Naive thymus-derived CD8-positive, alpha-beta T cell (primary cell): ENCODE measurements at places on chromosomes 5 and 9. TPM values are rescaled to one million over a fixed set of nuclear protein-coding genes. Genes with fewer than 3 reads are reported as not detected.

GRCh38 chr5:61180886-61181285, 18.6 kb upstream of the SMIM15 start:
- H3K27ac ChIP-seq = no peak overlapping the region
- H3K27me3 ChIP-seq = no peaks in the 10 kb centered on the region
- no peak for DNase-seq
- H3K4me3 ChIP-seq = no peak overlapping the region
- H3K4me1 ChIP-seq = peaks cover 8% of the 10 kb centered on the region

- H3K36me3 ChIP-seq = peaks cover 12% of the 10 kb centered on the region
- H3K27me3 ChIP-seq = no peaks in the 10 kb centered on the region
- H3K4me1 ChIP-seq = no peaks in the 10 kb centered on the region
- no peak overlapping the region for H3K27ac ChIP-seq
- no peak overlapping the region for H3K4me3 ChIP-seq
Observed at GRCh38 chr9:114021578-114021977, 56.5 kb downstream of the AMBP start.

DNA sequence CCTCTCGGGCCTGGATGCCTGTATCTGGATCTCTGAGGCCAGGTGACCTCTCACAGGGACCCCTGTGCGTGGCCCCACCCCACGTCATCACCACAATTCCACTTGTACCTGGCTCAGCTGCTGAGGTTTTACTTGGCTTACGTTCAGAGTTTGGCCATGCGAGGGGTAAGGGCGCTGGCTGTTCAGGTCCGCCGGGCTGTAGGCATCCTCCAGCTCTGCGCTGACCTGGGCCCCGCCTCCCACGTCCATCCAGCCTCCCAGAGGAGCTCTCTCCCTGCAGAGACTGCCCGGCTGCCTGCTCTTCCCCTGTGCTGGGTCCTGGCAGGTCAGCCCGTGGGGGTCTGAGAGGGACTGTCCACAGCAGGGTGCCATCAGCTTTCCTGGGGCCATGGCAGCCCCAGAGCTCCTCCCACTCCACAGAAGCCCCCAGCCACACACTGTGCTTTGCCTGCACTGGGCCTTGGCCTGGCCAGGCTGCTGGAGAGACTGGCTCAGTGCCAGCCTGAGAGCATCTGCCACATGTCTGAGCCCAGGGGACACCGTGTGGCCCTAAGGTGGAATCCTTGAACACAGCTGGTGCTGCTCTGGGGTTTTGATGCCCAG, 43.6 kb downstream of the SLC6A3 start:
- no peaks in the 10 kb centered on the region for H3K4me1 ChIP-seq
- DNase-seq = no peak
- H3K36me3 ChIP-seq = no peaks in the 10 kb centered on the region
- H3K27ac ChIP-seq = no peak overlapping the region

- no peak overlapping the region for H3K4me3 ChIP-seq
- no peaks in the 10 kb centered on the region for H3K4me1 ChIP-seq
- H3K36me3 ChIP-seq = no peaks in the 10 kb centered on the region
- DNase-seq = no peak
Observed at GRCh38 chr5:158288272-158288657, 429.3 kb upstream of the CLINT1 start.

- no peaks in the 10 kb centered on the region for H3K36me3 ChIP-seq
- no peak overlapping the region for H3K27ac ChIP-seq
- DNase-seq = no peak
Observed at GRCh38 chr9:35518225-35518821, 28.4 kb downstream of the RUSC2 start.

DNA sequence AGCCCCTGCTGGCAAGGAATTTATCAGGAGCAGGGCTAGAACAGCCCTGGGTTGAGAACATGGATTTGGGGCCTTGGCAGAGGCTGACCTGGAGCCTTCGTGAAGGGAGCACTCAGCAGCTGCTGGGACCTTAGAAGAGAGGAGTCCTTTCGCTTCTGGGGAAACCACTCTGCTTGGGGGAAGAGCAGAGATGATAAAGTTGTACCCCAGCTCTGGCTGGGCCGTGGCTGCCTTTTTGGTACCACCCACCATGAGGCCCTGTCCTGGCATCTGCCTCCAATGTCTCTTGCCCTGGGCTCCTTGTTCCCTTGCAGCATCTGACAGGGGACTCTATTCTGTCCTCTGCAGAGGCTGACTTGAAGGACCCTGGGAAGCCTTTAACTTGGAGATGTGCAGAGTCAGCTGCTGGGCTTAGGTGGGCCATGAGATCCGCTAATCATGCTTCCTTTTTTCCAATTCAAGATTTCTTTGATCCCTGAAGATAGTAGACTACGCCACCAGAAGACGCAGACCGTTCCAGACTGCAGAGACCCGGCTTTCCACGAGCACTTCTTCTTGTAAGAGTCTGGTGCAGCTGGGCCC, 20.2 kb downstream of the RGS3 start:
- no peaks in the 10 kb centered on the region for H3K36me3 ChIP-seq

- H3K4me1 ChIP-seq = peaks cover 44% of the 10 kb centered on the region
- DNase-seq = no peak
- H3K36me3 ChIP-seq = no peaks in the 10 kb centered on the region
- H3K27me3 ChIP-seq = no peaks in the 10 kb centered on the region
- H3K4me3 ChIP-seq = peak overlapping the region; percentile 98
Observed at GRCh38 chr9:122827761-122828093, 661 bp downstream of the PDCL start.

DNA sequence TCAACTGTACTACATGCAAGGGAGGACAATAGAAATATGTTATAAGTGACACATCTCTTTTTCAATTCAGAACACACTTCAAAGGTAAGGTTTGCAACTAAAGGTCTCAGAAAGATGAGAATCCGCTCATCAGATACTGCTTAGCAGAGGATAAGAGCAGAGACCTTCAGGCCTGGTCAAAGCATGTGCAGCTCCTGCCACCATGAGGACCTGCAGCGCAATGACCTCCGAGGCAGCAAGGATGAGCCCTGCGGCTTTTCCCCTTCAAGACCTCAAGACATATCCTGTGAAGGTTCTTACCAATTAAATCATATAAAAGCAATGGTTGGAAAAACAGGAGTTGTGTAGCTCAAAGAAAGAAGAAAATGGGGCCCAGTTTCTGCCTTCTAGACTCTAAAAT, 135.8 kb downstream of the TRIM36 start:
- H3K27me3 ChIP-seq = no peaks in the 10 kb centered on the region
- no peak overlapping the region for H3K4me3 ChIP-seq
- no peak for DNase-seq
- no peaks in the 10 kb centered on the region for H3K36me3 ChIP-seq

GRCh38 chr9:122190597-122191381, 31.1 kb downstream of the MORN5 start:
- no peaks in the 10 kb centered on the region for H3K27me3 ChIP-seq
- no peaks in the 10 kb centered on the region for H3K4me1 ChIP-seq
- no peaks in the 10 kb centered on the region for H3K36me3 ChIP-seq

DNA sequence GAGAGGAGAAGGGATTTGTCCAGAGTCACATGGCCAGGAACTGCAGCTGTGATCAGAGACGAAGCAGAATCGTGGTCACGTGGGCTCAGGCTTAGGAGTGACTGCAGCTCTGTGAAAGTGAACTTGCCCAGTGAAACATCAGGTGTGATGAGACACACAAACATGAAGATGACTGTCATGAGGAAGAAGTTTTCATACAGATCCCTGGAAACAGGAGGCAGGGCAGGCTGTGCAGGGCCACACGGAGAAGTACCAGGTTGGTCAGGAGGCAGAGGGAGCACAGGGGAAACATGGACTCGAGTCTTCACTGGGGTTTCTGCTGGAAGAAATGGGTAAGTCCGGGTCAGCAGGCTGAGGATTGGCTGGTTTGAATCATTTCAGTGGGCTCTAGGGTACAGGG, 64.1 kb downstream of the BARX1 start:
- no peak for DNase-seq
- no peaks in the 10 kb centered on the region for H3K4me1 ChIP-seq
- H3K27ac ChIP-seq = no peak overlapping the region
- no peaks in the 10 kb centered on the region for H3K27me3 ChIP-seq

DNA sequence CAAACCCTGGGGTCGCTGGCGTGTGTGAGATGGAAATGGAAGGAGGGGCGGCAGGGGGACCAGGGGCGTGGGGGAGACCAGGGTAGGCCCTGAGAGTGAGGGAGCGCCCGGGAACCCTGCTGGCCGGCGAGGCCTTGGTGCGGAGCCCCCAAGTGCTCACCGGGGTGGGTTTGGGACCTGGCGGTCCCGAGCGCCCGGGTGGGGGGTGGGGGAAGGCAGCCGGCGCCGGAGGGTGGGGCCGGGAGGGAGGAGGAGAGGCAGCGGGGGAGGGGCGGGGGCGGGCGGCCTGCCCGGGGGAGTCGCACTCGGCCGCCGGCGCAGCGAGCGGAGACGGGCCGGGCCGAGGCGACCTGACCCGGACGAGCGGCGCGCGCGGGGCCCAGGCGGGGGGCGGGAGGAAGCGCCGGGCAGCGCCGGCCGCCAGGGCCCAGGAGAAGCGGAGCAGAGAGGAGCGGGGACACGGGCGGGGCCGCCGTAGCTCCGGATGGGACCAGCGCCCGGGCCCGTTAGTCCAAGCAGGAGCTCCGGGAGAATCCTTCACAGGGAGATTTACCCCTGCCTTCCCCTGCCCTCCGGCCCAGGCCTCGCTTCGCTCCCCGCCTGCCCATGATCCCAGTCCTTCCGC, at the start of gene NPR2:
Gene NPR2, plus strand, starts transcription at position 295 of the 625 bp plus-strand sequence. CDS start 818 bp downstream, outside the sequence.
- peaks cover 25% of the 10 kb centered on the region for H3K36me3 ChIP-seq
- no peak within 1 kb of the TSS for H3K27ac ChIP-seq
- DNase-seq = no peak
- H3K4me3 ChIP-seq = no peak within 1 kb of the TSS

DNA sequence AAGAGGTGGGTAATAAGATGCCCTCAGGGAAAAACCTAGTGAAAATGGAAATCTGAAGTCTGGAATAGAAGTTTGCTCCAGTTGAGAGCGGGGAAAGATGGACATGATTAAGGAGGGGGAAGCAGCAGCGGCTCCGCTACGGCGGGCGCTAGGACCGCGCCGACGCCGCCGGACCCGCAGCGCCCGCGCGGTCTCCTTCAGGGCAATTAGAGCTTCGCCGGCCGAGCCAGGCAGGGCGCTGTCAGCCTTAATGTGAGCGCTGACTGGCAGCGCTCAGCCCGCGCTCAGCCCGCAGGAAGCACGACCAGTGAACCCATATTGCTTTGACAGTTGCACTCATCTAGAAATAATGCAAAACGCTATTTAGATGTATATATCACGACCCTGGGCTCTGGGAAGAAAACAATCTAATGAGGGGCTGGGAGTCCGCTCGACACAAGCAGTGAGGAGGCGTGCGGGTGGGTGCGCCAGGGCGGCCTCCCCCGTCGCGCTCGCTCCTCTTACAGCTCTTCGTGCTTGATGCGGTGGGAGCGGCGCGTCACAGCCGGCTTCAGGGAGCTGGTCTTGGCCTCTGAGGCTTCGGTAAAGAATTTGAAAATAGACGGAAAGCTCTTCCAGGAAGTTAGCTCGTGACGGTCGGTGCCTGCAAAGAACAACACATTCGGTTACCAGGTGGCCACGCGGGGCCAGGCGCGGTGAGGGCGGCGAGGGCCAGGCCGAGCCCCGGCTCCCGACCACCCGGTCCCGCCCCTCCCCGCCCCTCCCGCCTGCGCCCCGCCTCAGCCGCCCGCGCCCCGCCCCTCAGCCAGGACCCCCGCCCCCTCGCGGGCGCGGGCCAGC, 37.7 kb downstream of the NR2F1 start:
- DNase-seq = peak; percentile 48
- peak overlapping the region; percentile 95 for H3K4me3 ChIP-seq
- peak overlapping the region; percentile 87 for H3K27ac ChIP-seq
- peaks cover 26% of the 10 kb centered on the region for H3K4me1 ChIP-seq

DNA sequence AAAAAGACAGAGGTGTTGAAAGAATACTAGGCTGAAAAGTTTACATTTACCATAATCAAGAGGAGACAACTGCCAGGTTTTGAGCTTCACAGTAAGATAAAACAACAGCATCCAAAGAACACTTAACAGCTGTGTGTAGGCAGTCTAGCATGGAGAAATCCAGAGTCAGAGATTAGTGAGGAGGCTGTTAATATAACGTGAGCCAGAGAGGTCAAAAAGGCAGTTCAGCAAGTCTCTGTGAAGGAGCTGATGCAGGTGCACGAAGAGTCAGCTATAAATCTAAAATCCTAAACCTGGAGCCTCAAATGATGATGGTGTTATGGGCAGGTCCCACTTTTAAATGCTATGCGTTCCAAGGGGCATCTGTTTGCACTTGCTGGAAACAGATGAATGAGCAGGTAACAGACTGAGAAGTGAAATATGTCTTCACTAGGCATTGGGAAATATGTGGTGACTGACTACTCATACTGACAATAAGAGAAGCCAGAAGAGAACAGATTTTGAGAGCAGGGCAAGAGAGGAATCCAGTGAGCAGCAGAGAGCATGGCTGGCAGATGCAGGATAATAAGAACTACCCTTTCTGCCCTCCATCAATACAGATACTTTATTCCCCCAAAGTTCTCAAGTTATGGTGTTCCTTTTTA, 8.7 kb downstream of the APTX start:
- peaks cover 35% of the 10 kb centered on the region for H3K4me1 ChIP-seq
- H3K27ac ChIP-seq = no peak overlapping the region
- H3K4me3 ChIP-seq = no peak overlapping the region
- H3K27me3 ChIP-seq = no peaks in the 10 kb centered on the region
- DNase-seq = no peak

- H3K4me3 ChIP-seq = no peak overlapping the region
- peaks cover 19% of the 10 kb centered on the region for H3K27me3 ChIP-seq
- DNase-seq = no peak
- no peak overlapping the region for H3K27ac ChIP-seq
- peaks cover 9% of the 10 kb centered on the region for H3K4me1 ChIP-seq
Observed at GRCh38 chr5:761059-761771, 23.3 kb downstream of the ZDHHC11B start.

- no peaks in the 10 kb centered on the region for H3K27me3 ChIP-seq
- DNase-seq = no peak
- H3K4me1 ChIP-seq = no peaks in the 10 kb centered on the region
- H3K4me3 ChIP-seq = no peak overlapping the region
Observed at GRCh38 chr9:17825265-17825659, 246.4 kb downstream of the SH3GL2 start.

DNA sequence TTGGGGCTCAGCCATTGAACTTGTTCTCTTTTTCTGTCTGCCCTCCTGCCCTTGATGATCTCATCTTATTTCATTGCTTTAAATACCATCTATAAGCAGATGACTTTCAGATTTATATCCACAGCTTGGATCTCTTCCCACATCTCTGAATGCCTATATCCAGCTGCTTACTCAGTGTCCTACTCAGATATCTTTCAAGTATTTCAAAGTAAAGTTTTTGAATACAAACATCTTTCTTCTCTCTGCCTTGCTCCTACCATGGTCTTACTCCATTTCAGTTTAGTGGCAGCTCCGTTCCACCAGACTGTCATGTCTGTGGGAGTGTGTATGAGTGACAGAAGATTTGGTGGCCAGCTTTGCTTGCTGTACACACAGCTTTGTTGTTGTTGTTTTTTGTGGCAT, 59.7 kb downstream of the ERBIN start:
- no peak overlapping the region for H3K4me3 ChIP-seq
- H3K36me3 ChIP-seq = peaks cover 27% of the 10 kb centered on the region
- no peaks in the 10 kb centered on the region for H3K27me3 ChIP-seq
- DNase-seq = no peak
- H3K27ac ChIP-seq = peak overlapping the region; percentile 56

- H3K4me1 ChIP-seq = peaks cover 7% of the 10 kb centered on the region
- DNase-seq = no peak
- no peaks in the 10 kb centered on the region for H3K27me3 ChIP-seq
- H3K27ac ChIP-seq = no peak overlapping the region
- H3K4me3 ChIP-seq = no peak overlapping the region
- no peaks in the 10 kb centered on the region for H3K36me3 ChIP-seq
Observed at GRCh38 chr9:70601000-70601951, 186.8 kb upstream of the KLF9 start.

SUSD1 gene
- total RNA-seq = 2.6 TPM

ZNF354C gene
- 12.6 TPM for total RNA-seq

IRX2 gene
- not detected for total RNA-seq

ADAMTS16 gene
- total RNA-seq = not detected

TTC39B gene
- 43.9 TPM for total RNA-seq

ENTREP1 gene
- total RNA-seq = not detected
